Tongue (tissue), 3 donors: ENCODE measurements at places on chromosomes 11 and 22. TPM values are rescaled to one million over a fixed set of nuclear protein-coding genes. Genes with fewer than 3 reads are reported as not detected.

- no peak for DNase-seq
Observed at GRCh38 chr11:6674862-6675261, 8.3 kb downstream of the MRPL17 start.

- no peak for DNase-seq
Observed at GRCh38 chr11:120554766-120555432, 43.4 kb downstream of the GRIK4 start.

- DNase-seq, result no peak
Observed at GRCh38 chr22:40383905-40384304, 13.5 kb downstream of the SGSM3 start.

DNA sequence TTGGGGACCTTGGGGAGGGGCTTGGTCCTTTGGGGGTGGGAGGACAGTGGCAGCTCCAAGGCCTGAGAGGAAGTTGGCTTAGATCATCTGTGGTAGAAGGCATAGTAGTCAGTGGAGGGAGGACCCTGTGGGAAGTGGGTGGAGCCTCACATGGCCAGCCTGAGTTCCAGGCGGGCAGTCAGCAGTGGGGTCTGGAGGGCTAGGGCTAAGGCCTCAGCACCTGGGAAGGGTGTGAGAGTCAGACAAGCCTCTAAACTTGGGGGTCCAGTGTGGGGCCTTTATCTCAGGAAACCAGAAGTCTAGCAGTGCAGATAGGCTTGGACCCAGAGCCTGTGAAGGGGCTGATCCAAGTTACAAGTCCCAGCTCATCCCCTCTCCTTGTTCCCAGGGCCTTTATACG lies 4.0 kb downstream of the NLRX1 start:
- DNase-seq, result no peak

DNA sequence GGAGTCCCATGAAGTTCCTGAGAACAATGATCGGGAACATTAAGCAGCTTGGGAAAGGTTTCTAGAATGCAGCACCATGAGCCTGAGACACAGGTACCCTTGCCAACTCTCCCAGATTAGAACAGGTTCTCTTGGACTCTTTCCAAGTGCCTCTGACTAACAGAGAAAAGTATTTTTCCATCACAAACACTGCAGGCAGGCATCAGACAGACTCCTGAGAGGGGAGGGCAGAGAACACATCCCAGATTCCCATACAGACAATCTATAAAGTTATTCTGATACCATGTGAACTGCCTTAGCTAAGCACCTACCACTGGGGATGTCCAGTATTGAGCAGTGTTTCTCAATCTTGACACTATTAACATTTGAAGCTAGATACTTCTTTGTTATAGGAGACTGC lies 27.3 kb downstream of the SERGEF start:
- DNase-seq, result no peak

DNA sequence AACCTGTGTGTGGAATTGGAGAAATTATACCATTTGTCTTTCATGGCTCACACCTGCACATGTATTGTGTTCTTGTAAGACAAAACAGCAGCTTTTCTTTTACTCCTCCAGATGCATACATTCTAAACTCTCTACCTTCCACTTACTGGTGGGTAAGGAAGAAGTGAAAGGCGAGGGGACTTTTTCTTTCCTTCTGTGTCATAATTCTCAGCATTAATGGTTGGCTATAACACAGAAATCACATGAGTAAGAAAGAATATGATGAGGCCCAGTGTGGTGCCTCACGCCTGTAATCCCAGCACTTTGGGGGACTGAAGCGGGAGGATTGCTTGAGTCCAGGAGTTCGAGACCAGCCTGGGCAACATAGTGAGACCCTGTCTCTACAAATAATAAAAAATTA lies 57.8 kb upstream of the SHANK2 start:
- DNase-seq, result no peak

DNA sequence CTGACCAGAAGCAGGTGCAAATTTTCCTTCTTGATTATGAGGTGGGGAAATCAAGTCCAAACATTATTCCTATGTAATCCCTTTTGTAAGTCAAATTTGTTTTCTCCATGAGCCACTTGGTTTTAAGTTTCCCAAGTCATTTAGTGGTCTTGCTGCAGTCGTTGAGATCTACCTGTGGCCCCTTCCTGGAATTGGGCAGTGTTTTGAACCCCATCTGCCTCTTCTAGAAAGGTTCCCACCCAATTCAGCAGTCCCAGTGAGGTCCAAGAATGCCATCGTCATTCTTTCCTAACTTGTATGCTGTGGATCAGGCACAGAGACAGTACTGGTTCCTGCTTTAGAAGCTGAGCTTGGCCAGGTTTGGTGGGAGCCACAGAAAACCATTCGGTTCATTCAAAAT lies 77.8 kb upstream of the GNAZ start:
- DNase-seq, result no peak

DNA sequence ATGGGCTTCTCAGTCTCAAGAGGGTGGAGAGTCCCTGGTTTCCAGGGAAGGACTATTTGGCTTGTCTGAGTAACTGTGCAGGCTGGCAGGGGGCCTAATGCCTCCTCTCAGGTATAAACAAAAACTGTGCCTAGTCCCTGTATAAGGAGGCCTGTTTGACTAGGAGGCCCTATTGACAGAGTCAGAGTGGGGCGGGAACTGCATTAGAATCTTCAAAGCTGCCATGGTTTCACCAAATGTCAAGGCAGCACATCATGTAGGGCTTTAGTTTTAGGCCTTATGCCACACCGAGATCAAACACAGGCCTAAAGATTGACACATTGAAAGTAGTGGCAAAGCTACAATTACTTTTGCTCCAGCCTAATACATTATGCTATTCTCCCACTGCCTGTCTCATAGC lies 611.5 kb upstream of the B3GAT1 start:
- DNase-seq, result no peak

- DNase-seq, result no peak
Observed at GRCh38 chr11:72231396-72232259, 7.1 kb downstream of the INPPL1 start.

DNA sequence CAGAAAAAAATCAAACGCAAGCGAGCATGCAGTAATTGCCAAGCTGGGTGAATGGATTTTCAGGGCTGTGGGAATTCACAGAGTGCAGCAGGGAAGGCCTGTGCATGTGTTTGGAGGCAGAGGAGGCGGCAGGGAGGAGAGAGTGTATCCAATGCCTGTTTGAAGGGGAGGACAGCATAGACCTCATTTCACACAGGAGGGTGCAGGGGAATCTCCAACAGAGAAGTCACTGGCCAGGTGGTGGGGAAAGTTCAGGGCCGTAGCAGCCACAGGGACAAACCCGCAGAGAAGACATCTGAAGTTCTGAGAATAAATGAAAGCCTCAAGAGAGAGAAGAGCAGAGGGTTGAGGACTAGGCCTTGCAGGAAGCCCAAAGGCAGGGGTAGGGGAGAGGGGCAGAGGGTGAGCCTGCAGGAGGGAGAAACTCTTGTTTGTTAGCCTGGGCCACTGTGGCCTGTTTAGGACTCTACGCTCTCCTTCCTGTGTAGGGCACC lies 19.2 kb upstream of the KDM2A start:
- no peak for DNase-seq

GRCh38 chr11:77401486-77402217 lies 72.2 kb downstream of the PAK1 start:
- DNase-seq, result no peak

DNA sequence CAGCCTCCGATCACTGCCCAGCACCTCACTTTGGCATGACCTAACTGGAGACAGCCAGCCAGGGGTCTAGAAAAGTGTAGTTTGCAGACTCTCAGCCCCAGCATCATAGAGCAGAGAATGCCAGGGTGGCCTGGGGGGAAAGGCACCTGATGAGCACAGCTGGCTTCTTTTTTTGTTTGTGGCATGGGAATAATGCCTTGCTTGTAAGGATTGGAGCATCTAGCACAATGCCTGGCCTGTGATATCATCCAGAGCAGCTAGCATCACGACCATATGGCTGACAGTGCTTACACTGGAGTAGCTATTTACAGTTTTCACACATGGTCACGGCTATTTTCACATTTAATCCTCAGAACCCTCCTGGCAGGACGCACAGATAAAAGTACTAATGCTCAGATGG lies 594.8 kb upstream of the B3GAT1 start:
- DNase-seq, result peak; percentile 54

- DNase-seq, result peak; percentile 34
Observed at GRCh38 chr22:19523240-19524169, 705 bp downstream of the CLDN5 start.

GRCh38 chr11:102322560-102322959 lies 5.3 kb downstream of the BIRC3 start:
- no peak for DNase-seq

- DNase-seq, result no peak
Observed at GRCh38 chr22:46528121-46528610, 9.3 kb downstream of the CELSR1 start.

DNA sequence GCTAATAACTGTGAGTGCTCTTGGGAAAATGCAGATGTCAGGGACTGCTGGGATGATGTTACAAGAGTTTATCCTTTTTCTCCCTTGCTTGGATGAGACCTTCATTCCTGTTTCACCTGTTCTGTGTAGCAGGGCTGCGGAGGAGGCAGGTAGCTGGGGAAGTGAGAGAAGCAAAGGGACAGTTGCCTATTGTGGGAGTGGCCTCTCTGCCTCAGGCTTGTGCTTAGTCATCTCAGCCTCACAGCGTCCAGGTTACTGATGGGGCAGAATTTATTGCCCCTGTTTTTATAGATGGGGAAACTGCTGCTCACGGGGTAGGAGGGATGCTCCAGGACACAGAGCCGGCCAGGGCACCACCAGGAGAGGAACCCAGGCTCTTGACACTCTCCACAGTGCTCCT lies 1.7 kb downstream of the STX3 start:
- DNase-seq, result no peak

DNA sequence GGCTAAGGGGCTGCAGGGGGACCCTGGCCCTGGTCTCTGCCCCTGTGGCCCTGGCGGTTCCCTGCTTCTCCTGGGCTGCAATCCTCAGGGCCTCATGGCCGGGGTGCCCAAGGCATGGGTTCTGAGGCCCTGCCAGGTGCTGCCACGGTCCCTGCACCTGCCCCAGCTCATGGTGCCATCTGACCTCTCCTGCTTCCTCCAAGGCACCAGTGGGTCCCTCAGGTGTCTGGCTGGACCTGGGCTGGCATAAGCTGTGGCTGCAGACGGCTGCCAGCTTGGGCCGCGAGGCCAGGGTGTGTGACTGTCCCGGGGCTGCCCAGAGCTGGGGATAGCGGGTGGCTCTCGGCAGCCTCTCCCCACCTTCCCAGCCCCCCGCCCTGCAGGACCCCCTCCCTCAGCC lies 2.0 kb downstream of the INS start:
- no peak for DNase-seq

- DNase-seq, result peak; percentile 39
Observed at GRCh38 chr11:72812967-72813739, 1.1 kb upstream of the ATG16L2 start.

The NDUFV1 gene
- 273 TPM for total RNA-seq

The TSPAN18 gene
- 23.2 TPM for total RNA-seq

The BLID gene
- total RNA-seq, result 5.8 TPM

The OR51B5 gene
- not detected for total RNA-seq

The ETS1 gene
- total RNA-seq, result 71.6 TPM

The GSTP1 gene
- 431 TPM for total RNA-seq

The BDNF gene
- total RNA-seq, result 1.5 TPM
